ENCODE measurements at places on chromosomes 1 and 21.

DNA sequence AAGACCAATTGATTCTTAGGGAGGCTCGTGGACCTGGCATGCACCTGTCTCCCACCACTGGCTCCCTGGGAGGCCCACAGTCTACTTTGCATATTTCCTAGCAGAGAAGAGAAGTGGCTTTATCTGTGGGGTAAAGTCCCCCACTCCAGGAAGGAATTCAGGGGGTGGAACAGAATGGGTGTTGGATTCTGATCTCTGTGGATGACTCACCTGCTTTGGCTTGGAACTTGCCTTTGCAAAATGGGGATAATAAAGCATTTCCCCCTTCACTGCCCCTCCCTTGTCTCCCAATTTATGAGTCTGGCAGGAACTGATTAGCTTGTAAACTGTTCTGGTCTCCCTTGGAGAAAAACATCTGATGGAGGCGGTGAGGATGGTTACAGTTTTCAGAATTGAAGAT lies 21.2 kb upstream of the OTUD3 start:
- no peak for DNase-seq

- DNase-seq = peak; percentile 58
Measured at GRCh38 chr1:44484155-44484688, 79.2 kb downstream of the RNF220 start.

DNA sequence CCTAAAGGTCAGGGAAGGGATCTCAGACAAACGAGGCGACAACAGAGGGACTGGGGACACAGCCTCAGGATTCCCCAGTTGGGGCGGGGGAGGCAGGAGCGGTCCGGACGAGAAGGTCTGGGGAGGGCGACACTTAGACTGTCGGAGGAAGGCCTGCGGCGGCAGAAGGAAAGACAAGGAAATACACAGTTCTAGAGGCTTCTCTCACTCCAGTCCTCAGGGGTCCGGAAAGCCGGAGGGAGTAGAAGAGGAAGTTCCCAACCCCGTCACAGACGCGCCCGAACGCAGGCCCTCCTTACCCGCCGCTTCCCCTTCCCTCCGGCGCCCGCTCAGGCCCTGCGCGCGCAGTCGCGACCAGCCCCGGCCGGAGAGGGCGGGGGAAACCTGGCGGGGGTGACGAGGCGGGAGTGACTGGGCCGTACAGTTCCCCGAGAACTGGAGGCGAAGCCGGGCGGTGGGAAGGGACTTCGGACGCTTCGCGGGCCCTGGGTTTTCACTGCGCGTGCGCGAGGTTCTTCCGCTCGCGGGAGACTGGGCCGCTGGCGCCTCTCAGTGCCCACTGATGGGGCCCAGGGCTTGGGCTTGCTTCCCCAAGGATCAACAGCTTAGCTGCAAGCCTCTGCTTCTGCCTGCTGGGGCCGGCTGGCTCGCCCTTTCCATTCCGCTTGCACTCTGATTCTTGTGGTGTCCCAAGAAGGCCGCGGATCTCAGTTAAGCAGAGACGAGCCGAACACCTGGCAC lies at the start of gene IPP:
IPP (minus strand) TSS at position 356 of the 741 bp plus-strand sequence. CDS start 4,242 bp downstream, outside the sequence.
- peak; percentile 100 for DNase-seq

GRCh38 chr1:109652402-109652801 lies 3.5 kb upstream of the GSTM4 start:
- no peak for DNase-seq

- no peak for DNase-seq
Measured at GRCh38 chr1:224718470-224719053, 102.4 kb downstream of the CNIH3 start.

All from suppressor macrophage treated with lipopolysaccharide for 1 hour (primary cell).